Suppressor macrophage treated with lipopolysaccharide for 4 hours (primary cell): ENCODE measurements at places on chromosomes 4 and X.
A peak's percentile ranks its signal among the peaks of the same experiment; 100 is the strongest.

GRCh38 chr4:120544838-120545237 lies 377.7 kb downstream of the PRDM5 start:
- no peak for DNase-seq

DNA sequence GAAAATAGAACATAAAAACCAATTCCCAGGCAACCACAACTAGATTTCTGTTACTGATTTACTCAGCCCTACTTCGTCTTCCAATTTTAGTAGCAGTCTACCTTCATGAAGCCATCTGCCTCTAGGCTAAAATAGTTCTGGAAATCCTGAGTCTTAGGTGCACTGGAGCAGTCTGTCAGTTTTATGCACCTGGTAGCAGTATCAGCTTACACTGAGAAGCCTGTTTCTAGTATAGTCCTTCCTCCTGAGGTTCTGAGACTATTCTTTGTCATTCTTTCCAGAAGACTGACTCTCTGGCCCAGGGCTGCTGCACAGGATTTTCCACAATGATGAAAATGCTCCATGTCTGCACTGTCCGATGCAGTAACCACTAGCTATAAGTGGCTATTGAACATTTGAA lies 16.9 kb upstream of the HPRT1 start:
- DNase-seq = no peak

DNA sequence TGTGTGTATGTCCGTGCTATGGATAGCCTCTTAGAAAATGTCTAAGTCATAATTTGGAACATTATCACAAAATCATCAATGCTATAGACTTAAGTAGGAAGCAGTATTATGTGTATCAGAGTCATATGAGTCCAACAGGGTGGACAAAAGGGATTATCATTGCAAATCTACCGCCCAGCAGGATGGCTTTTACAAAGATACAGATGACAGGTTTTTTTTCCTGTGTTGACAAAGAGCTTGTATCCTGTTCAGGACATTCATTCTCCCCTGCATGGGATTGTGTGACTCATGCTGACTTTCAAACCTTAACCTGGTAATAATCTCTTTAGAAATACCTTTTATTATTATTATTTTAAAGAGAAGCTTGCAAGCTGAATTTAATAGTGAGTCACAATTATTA lies 310.3 kb upstream of the GNPDA2 start:
- no peak for DNase-seq

- no peak for DNase-seq
Observed at GRCh38 chr4:89266128-89266527, 41.5 kb downstream of the GPRIN3 start.

- no peak for DNase-seq
Observed at GRCh38 chr4:15651676-15652075, 3.5 kb downstream of the FBXL5 start.

- no peak for DNase-seq
Observed at GRCh38 chr4:153131596-153131995, 72.6 kb upstream of the TRIM2 start.

DNA sequence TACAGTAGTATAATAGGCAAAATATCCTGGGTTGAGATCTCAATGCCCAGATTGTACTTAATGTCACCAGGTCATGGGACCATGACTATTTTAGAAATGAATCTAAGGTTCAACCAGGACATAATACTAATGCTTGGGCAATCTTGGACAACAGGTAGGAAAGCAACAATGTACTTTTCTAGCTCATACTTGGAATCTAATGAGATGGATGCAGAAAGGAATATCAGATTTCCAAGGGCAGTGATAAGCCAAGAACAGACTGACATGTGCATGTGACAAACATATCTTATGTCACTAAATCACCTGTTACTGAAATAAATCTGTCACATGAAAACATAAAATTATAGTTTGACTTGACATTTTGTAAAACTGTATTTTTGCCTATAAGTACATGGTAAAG lies 51.1 kb downstream of the RPS6KA3 start:
- DNase-seq = no peak

- DNase-seq = no peak
Observed at GRCh38 chr4:160716551-160716950, 1447.2 kb downstream of the FSTL5 start.

GRCh38 chr4:164977243-164978164 lies at the start of gene TRIM61:
TSS of gene TRIM61 (minus strand) at chr4:164977657. CDS start at chr4:164970002, 7,655 bp downstream.
- peak; percentile 28 for DNase-seq

- DNase-seq = no peak
Observed at GRCh38 chrX:53556868-53557267, 122.7 kb upstream of the HSD17B10 start.
